ENCODE measurements at places on chromosomes 3 and 15.

- no peak for DNase-seq
Measured at GRCh38 chr3:102471001-102471400, 36.2 kb downstream of the ZPLD1 start.

GRCh38 chr3:157414861-157415260 is 21.8 kb upstream of the PTX3 start:
- DNase-seq = no peak

- DNase-seq = no peak
Measured at GRCh38 chr3:11832981-11833905, 13.4 kb downstream of the TAMM41 start.

GRCh38 chr15:59384507-59384906 is 11.8 kb upstream of the MYO1E start:
- DNase-seq = no peak

GRCh38 chr3:172648747-172649146 is 62.1 kb downstream of the NCEH1 start:
- DNase-seq = no peak

- DNase-seq = peak; percentile 73
Measured at GRCh38 chr3:115092220-115092791, 54.8 kb downstream of the ZBTB20 start.

GRCh38 chr3:123104550-123104949 is 37.7 kb downstream of the PDIA5 start:
- no peak for DNase-seq

- DNase-seq = no peak
Measured at GRCh38 chr3:191963182-191963581, 502.2 kb downstream of the PYDC2 start.

DNA sequence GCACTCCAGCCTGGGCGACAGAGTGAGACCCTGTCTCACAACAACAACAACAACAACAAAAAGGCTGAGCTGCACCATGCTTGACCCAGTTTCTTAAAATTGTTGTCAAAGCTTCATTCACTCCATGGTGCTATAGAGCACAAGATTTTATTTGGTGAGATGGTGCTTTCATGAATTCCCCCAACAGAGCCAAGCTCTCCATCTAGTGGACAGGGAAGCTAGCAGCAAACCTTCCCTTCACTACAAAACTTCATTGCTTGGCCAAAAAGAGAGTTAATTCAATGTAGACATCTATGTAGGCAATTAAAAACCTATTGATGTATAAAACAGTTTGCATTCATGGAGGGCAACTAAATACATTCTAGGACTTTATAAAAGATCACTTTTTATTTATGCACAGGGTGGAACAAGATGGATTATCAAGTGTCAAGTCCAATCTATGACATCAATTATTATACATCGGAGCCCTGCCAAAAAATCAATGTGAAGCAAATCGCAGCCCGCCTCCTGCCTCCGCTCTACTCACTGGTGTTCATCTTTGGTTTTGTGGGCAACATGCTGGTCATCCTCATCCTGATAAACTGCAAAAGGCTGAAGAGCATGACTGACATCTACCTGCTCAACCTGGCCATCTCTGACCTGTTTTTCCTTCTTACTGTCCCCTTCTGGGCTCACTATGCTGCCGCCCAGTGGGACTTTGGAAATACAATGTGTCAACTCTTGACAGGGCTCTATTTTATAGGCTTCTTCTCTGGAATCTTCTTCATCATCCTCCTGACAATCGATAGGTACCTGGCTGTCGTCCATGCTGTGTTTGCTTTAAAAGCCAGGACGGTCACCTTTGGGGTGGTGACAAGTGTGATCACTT is 2.0 kb downstream of the CCR5 start:
- DNase-seq = no peak

DNA sequence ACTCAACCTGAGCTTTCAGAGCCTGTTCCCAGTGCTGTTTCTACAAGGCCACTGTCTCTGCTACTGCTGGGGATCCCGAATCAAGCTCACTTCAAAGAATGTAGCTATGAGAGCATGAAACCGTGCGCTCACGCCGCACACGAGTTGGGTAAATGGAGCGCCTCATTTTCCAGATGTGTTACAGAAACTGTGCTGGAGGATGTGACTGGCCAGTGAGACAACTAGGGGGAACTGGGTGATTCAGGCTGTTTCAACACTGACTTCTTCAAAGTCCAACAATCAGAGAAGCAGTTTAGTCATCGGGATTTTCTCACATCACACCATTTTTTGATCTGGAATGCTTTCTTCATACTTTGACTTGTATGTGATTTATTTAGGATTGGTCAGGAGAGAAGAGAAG is 3.5 kb downstream of the ZNF710 start:
- DNase-seq = no peak
